ENCODE measurements at places on chromosomes 7 and 10.

DNA sequence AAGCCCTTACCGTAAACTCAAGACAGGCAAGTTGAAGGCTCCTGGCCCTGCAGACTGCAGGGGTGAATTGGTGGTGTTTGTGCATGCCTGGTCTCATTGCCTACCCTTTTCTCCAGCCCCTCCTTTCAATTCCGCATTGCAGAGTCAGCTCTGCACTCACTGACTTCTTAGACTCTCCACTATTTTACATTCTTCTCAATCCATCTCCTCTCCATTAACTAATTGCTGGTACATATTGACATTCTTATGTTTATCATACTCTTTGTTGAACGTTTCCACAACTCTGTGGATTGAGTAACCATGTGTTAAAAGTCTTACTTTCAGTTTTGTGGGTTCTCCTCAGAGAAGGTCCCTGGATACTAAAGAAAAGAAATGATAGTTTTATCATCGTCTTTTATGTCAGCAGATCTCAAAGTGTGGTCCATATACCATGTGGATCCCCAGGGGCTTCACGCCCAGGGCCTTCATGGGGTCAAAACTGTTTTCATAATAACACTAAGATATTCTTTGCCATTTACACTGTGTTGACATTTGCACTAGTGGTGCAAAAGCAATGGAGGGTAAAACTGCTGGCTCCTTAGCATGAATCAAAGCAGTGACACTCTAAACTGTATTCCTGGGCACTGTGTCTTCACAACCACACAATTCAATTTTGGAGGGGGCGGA lies 135.4 kb upstream of the FZD1 start:
- DNase-seq: no peak

GRCh38 chr10:77619964-77620703 lies 17.5 kb downstream of the KCNMA1 start:
- DNase-seq: no peak

GRCh38 chr7:1532456-1533254 lies 2.2 kb downstream of the MAFK start:
- DNase-seq: peak; percentile 54

DNA sequence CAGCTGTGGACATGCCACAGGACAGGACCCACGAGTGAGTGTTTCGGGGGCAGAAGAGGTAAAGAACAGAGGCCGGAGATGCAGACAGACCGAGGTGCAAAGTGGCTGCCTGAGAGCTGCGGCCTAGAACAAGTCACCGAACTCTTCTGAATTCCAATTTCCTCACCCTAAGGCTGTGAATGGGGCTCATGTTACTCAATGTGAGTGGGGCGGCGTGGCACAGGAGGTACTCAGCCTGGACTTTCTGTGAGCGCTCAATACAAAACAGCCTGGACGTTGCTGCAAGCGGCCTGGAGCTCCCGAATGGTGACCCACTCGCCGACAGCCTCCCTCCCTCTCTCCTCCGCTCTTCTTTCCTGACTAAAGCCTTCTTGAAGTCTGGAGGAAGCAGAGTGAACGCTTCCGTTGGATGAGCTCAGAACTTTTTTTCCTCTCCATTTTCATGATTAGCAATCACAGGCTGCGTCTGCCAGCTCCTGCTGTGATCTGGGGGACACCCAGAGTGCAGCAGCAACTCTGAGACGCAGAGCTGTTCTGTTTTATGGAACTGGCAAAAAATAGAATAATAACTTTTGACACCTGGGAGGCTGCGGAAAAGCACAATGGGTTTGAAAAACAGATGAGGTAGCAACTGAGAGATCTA lies 108.5 kb downstream of the PTPRN2 start:
- DNase-seq: no peak

GRCh38 chr10:14623931-14624330 lies 150.8 kb downstream of the FAM107B start:
- DNase-seq: no peak

- peak; percentile 44 for DNase-seq
Measured at GRCh38 chr7:106425017-106425719, 140.4 kb upstream of the NAMPT start.

DNA sequence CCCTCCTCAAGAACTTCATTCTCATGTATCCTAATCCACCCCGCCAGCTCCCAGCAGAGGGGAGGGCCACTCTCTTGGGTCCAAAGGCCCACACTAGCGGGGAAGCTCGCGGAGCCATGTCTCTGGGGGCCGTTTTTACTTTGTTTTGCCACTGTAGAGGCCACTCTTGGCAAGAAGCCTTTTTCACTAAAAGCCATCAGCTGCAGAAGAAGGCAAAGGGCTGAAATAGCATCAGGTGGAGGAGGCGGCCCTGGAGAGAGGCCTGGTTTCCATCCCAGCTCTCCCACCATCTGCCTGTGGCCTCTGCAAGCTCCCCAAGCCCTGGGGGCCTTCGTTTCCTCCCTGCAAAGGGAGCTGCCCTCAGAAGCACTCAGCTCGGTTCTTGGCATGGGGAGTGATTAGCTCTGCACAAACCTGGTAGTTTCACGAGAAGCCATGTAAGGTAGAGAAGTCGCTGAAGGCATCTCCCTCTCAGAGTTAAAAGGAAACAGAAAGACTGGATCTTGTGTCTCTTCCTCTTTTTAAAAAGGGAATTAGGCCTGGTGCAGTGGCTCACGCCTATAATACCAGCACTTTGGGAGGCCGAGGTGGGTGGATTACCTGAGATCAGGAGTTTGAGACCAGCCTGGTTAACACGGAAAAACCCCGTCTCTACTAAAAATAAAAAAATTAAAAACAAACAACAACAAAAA lies 70.3 kb downstream of the PARP12 start:
- no peak for DNase-seq

DNA sequence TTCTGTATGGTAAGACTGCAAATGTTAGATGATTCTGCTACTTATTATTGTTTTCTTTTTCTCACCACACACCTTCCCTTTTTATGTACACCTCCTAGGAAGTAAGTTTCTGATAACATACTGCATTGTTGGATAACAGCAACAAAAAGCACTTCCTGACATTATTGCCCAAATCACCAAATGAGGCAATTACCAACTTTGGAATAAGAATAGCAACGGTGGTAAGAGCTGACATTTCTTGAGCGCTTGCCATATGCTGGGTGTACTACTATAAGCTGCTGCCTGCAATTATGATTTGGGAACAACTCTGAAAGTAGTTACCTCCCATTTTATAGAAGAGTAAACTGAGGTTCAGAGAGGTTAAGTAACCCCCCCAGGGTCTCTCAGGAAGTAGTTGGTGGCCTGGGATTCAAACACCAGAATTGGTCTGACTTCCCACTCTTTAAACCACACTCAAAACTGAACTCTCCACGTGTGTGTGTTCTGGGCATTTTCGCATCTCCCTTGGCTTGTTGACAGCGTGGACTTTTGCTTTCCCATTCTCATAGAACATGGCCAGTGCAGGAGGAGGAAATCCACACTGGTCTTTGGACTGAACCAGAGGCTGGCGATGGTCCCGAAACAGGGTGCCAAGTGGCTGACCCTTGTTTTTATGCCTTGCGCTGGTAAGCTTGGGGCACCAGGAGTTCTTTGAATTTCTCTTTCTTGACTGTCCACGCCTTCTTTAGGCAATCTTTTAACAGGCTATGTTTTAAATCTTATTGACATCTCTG lies 71.4 kb downstream of the TCF7L2 start:
- DNase-seq: no peak

Measured in activated T-helper 2 cell treated with anti-CD3 and anti-CD28 coated beads, Interferon-gamma antibody, Interleukin-2, Interleukin-4, amounts not matched to agents 10 μg/mL and 5 μg/mL and 100 μg/mL, durations not matched to agents 14 hours and 24 hours and 36 hours (primary cell).